8988T (cell line): ENCODE measurements at places on chromosomes 7 and 10.
A peak's percentile ranks its signal among the peaks of the same experiment; 100 is the strongest.

GRCh38 chr10:124735491-124736286 lies 8.5 kb downstream of the FAM53B start:
- DNase-seq, result no peak

DNA sequence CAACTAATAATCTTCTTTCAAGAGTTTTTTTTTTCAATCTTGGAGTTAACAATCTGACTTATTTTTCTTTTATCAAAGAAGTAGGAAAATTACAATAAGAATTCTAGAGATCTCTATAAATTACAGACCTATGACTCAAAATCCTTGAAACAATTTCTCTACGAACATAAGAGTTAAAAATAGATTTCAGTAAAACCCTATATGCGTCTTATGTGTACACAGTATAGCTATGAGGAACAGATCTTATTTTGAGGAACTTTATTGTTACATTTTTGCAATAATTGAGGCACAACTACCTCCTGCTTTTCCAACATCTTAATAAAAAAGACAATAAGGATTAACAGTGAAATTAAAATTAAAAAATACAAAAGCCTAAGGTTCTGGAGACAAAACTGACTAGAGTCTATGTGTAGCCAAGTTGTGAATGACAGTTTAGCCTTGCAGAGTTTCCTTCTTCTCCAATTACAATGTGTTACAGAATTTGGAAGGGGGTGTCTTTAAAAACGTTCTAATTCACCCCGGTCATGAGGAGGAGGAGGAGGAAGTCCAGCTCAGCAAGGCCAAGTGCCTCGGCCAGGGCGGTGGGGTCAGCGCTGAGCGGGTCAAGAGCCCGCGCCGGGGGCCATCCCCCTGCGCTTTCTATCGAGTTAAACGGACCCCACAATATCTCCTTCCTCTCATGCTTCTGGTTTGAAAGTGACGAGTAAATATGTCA lies 40.5 kb downstream of the AMZ1 start:
- DNase-seq, result no peak

DNA sequence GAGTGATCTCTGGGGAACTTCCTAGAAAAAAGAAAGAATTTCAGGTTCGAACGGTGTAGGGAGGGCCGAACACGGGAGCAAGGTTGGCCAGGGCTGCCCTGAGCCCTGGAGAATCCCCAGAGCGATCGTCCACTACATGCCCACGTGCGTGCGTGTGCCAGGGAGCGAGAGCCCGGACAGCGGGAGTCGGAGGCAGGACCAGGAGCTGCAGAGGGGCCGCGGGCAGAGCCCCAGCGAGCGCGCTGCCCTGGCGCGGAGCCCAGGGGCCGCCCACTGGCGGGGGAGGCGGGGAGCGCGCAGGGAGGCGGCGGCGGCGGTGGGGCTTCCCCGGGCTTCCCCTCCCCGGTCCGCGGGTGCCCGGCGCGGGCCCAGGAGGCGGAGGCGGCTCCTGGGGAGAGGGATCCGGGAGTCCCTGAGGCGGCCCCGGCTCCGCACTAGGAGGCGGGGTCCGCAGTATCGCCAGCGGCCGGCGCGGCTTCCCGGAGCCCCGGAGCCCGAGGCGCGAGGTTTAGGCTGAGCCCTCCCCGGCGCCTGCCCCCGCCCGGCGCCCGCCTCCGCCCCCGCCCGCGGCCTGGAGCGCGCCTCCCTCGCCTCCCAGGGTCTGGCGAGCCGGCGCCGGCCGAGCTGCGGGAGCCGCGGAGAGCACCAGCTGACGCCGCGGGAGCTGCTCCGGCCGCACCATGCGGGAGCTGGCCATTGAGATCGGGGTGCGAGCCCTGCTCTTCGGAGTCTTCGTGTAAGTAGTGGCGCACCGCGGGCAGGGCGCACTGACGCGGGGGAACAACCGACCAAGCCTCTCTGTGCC lies at the start of gene PLPP4:
Gene PLPP4, plus strand, starts transcription at position 602 of the 805 bp plus-strand sequence. Its CDS starts 79 bp downstream, at position 681.
- DNase-seq, result peak; percentile 49

- DNase-seq, result no peak
Measured at GRCh38 chr7:131945957-131946544, 389.6 kb upstream of the PODXL start.

DNA sequence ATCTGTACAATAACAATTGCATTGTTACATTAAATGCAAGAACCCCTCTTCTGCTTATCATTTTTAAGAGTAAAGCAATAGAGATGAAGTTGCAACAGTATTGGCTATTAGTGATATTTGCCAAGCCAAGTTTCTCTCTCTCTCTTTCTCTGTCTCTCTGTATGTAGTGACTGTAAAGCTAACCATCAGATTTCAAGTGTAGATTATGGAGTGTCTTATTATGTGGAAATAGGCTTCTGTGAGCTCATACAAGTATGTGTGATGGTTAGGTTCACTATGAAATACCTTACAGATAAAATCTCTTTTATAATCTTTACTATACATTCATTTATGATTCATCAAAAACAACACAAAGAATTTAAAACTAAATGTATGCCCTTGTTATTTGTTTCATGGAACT lies 28.6 kb upstream of the NRP1 start:
- no peak for DNase-seq

- no peak for DNase-seq
Measured at GRCh38 chr10:104076743-104077160, 8.9 kb downstream of the COL17A1 start.

DNA sequence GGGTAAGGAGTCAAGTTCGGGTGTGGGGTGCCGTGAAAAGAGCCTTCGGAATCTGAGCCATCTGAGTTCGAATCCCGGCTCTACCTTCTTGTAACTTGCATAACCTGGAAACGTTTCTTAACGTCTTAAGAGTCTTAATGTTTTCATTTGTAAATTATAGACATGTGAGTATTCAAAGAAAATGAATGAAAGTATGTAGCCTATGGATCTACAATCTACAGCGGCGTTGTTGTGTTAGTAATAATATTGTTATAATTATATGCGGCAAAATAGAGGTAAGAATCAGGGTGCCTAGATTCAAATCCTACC lies 559 bp downstream of the VTI1A start:
- no peak for DNase-seq

- DNase-seq, result no peak
Measured at GRCh38 chr7:975702-976473, 539 bp upstream of the COX19 start.

DNA sequence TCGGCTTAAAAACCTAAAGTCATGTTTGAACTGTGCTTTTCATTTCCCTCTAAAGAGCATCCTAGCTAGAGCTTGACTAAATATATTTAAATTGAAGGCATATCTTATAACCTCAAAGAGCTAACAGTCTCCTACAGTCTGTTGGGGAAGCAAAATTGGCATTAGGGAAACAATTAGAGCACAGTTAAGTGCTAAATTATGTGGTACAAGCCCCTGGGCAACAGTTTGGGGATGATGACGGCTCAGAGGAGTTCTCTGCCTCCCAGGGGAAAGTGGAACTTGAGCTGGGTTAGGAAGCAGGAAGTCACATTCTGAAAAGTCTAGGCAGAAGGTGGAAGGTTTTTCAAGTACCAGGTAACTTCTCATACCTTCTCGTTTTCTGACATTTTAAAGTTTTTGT lies 18.6 kb upstream of the GOT1 start:
- DNase-seq, result no peak

DNA sequence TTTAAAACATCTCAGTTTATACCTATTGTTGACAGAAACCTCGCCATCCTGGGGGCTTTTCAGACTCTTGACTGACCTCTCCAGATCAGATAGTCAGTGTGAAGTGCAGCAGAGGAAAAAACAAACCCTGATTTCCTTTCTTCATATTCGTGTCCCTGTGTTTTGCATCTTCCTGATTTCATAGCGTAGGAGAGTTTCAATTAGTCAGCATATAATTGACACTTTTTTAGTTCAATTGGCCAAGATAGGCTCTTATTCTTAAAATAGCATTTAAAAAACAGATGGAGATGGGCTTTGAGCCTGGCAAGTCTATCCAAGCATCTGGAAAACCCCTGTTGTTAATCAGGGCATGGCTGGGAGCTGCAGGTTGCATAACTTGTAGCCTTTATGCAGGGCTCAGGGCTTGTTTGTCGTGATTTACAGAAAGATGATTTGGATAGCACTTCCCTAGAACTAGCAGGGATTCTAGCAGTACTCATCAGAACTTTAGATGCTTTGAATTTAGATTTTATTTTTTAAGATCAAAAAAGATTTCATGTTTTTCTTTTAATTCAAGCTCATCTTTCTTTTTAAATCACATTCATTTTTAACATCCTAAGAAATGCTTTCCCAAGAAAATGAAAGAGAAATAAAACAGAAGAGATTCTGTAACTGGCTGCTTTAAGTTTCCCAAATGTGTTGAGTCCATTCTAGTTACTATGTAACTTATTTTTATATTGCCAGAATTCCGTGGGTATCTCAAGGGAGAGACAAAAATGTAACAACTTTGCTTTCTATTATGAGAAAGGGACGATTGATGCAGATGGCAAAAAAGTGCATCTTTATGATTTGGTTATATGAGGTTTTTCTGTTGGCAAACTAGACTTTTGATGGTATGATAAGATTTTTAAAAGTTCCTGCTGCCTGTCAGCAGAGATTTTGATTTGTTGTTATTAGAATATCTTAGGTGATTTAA lies 270.8 kb upstream of the FZD8 start:
- no peak for DNase-seq

DNA sequence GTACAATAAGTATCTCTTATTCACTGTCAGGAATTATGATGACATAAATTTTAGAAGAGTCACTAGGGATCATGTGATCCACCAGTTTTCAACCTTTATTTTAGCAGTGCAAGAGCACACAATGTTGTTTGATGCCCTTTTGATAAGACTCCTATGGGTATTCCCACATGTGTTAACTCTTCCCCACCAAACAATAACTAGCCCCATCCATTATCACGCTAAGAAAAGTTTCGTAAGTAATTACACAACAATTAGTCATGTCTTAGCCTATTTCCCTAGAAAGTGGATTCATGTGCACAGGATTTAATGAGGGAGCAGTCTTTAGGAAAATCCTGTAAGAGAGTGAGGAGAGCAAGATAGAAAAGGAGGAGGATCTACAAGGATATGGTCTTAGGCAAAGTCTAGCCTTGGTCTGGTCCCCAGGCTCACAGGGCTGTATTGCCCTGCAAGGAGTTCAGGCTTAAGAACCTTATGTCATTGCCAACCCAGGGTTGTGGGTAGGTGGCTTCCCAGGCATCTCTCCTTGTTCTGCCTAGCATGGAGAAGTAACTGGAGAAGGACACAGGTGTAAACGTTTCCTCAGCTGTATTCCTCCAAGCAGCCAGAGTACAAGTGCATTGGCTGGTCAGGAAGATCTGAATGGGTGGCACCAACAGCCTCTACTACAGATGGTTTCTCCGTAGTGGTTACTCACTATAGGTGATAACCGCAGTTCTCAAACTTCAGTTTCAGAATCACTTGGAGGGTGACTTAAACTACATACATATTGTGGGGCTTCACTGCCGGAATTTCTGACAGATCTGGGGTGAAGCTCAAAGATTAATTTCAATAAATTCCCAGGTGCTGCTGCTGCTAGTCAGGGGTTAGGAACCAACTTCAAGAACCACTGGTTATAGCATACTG lies 574.5 kb downstream of the SUGCT start:
- no peak for DNase-seq

DNA sequence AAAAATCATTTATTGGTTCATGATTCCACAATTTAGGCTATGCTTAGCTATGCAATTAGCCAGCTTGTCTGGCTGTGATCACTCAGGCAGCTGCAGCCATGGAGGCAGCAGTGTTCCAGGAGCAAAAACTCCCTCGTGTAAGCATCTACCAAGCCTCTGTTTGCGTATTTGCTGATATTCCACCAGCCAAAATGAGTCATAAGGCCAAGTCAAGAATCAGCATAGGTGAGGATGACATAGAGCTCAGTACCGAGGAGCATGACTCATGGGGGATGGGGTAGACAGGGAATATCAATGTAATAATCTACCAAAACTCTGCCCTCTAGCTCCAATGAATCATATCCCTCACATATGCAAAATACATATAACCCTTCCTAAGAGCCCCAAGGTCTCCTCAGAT lies 63.3 kb downstream of the IMMP2L start:
- peak; percentile 8 for DNase-seq

- DNase-seq, result no peak
Measured at GRCh38 chr10:35848412-35848811, 206.3 kb upstream of the FZD8 start.

GRCh38 chr10:131777921-131778320 lies 122.9 kb upstream of the PPP2R2D start:
- DNase-seq, result no peak

- no peak for DNase-seq
Measured at GRCh38 chr7:89666136-89666835, 488.0 kb upstream of the STEAP1 start.

DNA sequence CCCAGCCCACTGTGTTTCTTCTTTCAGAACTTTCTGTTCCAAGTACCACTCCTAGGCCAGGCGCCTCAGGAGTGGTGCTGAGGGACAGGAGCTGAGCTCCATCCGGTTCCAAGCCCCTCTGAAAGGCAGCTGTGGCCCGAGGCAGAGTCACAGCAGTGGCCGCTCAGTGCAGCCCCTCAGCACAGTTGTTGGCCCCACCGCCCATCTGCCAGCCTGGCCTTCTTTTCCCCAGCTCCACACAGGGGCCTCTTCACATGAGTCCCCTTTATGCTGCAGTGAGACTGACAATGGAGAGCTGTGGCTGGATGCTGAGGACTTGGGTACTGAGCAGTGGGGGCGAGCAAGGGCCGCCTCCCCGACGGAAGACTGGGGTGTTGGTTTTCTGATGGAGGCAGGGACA lies 9.5 kb downstream of the BUD31 start:
- DNase-seq, result no peak
